ENCODE measurements at places on chromosomes 1 and 21. TPM values are rescaled to one million over a fixed set of nuclear protein-coding genes. Genes with fewer than 3 reads are reported as not detected.
A peak's percentile ranks its signal among the peaks of the same experiment; 100 is the strongest.

- DNase-seq = peak; percentile 78
These were observed 9.8 kb downstream of the PLEKHO1 start for GRCh38 chr1:150159550-150159949.

Gene BEND5
- polyA plus RNA-seq = 19.7 TPM

Gene PLPPR4
- not detected for polyA plus RNA-seq

Gene SPRR2B
- polyA plus RNA-seq = not detected

- no peak for DNase-seq
These were observed 5.8 kb downstream of the TMEM240 start for GRCh38 chr1:1534401-1535154.

Gene IL19
- polyA plus RNA-seq = not detected

Gene ADORA3
- 0.17 TPM for polyA plus RNA-seq

DNA sequence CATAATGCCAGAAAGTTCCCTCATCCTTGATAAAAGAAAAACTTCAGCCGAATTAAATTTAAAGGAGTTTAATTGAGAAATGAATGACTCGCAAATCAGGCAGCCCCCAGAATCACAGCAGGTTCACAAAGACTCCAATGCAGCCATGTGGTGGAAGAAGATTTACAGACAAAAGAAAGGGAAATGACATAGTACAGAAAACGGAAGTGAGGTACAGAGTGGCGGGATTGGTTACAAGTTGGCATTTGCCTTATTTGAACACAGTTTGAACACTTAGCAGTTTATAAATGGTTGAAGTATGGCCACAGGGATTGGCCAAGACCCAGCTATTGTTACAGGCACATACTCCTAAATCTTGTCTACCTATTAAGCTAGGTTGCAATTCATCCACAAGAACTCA is 46.6 kb downstream of the HIVEP3 start:
- no peak for DNase-seq
